NCI-H146 (cell line): ENCODE measurements at places on chromosomes 7 and 10.
A peak's percentile ranks its signal among the peaks of the same experiment; 100 is the strongest.

DNA sequence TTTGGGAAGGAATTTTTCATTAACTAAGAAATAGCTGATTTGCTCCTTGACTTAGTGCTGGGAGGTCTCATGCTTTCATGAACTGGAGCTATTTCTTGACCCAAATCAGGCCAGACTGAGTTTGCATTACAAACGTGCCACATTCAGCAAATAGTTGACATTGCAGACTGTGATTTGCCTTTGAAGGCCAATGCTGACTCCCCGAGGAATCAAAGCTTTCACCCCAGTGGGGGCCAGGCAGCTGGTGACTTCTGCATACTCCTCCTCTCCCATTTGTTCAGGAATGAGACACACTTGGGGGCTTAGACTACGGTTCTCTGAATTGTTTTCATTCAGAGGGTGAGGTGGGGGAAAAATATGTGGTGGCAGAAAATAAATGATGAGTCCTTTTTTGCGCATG is 111.0 kb upstream of the JAZF1 start:
- no peak for DNase-seq

DNA sequence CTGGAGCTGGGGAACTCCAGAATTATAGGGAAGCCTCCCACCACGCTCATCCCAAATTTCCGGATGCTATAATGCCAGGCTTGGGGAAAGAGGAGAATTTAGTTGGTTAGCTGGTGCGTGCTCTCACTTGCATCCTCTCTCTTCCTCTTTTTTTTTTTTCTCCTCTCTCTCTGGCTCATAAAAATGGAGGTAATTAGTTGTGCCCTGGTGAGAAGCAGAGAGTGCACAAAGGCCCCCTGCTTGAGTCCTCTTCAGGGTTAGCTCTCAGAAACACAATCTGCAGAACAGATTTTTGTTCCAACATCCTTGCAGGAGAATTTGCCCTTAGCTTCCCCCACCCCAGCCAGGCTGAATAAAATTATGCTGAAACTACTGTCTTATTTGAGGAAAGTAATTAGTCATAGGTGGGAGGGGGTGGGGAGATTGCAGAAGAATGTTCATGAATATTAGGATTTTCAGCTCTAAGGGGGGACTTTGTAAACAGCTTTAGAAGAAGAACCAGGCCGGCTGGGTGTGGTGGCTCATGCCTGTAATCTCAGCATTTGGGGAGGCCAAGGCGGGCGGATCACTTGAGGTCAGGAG is 7.6 kb downstream of the SERPINE1 start:
- DNase-seq = peak; percentile 73

DNA sequence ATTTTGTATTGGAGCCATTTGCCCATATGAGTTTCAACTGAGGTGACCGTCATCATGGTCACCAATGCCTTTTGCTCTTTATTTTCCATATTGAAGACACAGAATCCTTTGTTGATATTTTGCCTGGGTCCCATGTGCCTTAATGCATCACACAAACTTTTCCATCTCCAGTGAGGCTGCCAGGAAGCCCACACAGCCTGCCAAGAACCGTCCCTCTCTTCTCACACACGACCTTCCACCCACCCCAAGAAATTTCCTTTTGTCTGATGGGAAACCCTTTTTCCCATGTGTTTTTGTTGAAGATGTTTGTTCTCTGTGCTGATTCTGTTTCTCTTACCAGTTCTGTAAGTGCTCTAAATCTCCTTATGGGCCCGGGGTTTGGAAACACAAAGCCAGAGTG is 168.9 kb downstream of the CSTF2T start:
- no peak for DNase-seq

DNA sequence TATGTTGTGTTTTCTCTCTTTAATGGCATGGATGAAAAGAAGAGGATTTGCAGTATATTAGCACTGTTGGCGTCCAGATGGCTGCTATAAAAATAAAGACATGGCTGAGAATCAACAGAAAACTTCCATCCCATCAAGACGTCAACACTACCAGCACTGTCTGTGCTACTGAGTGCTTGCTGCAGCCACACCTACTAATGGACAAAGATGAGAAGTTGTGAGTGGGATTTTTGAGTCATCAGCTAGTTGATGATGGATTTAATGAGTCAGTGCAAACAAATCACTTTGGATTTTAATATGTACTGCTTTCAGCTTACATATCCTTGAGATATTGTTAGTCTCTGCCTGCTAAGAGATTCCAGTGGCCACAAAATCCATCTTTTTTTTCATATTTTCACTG is 631.0 kb upstream of the ANKRD30A start:
- no peak for DNase-seq

DNA sequence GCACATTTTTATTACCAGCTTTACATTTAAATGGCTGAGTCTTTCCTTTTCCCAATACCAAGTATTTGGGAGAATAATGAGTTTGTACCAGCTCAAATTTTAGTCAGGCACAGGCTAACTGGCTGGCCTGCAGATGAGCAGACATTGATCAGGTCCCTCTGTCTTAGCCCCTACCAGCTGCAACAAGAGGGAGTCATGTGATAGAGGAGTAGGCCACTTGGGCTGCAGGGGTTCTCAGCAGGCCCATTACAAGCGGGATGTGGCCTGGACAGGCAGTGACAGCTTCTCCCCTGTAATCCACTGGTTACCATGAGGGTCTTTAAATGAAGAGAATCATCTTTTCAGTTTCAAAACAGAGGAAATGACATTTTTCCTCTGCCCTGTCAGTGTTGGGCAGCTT is 283.6 kb downstream of the SUGCT start:
- DNase-seq = no peak

- DNase-seq = no peak
Measured at GRCh38 chr7:131381069-131381838, 53.6 kb downstream of the MKLN1 start.

DNA sequence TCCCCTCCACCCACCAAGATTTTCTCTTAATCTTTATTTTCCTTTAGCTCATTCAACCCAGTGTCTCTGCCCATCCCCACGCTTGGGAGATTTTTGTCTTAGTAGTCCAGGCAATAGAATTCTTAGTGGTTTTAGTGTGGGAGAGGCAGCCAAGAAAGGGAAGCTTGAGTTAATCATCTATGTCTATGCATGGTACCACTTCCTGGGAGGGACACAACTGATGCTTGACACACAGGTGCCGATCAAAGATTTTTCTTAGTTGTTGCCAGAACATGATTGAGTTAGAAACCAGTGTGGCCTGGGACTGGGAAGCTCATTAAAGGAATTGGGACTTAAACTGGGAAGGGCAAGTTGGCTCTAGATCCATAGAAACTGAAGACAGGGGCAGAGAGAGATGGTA is 3.1 kb downstream of the STRA8 start:
- DNase-seq = no peak

- no peak for DNase-seq
Measured at GRCh38 chr10:124362568-124362967, 56.2 kb downstream of the OAT start.

DNA sequence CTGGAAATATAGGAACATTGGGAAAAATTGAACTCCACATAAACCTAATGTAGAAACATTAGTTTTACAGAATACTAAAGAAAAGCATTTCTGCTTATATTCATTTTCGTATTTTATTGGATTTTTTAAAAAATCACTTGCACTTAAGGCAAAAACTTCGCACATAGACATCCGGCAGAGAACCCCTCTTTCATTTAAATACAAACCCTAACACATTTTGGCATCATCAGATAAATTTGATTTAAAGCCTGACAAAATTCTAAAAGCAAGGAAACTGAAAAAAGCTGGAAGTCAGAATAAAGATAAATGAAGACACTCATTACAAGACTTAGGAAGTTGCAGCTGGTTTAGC is 396 bp upstream of the EXOC4 start:
- DNase-seq = no peak

DNA sequence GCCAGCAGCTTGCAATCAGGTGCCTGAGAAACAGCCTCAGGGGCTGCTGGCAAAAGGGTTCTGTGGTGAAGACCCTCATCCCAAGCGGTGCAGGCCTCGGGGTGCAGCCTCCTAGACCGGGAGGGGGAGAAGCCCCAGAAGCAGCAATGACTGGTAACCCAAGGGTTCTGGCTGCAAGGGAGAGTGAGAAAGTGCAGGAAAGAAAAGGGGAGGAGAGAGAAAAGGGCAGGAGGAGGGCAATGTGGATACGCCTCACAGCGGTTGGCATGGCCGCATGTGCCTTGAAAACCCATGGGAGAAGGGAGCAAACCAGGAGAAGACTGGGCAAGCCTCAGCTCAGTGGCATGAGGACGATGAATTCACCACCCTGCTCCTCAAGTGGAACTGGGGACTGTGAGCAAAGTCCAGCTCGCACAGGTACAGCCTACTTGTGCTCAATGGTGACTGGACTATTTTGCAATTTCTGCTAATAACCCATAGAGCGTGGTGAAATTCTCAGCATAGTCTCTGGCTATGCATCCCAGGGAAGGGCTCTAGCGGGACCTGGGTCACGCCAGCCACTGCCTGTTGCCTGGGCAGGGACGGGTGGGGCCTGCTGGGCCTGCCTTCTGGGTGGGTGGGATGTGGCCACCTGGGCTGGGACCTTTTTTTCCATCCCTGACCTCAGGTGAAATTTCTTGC is 6.2 kb downstream of the CLRN3 start:
- no peak for DNase-seq

DNA sequence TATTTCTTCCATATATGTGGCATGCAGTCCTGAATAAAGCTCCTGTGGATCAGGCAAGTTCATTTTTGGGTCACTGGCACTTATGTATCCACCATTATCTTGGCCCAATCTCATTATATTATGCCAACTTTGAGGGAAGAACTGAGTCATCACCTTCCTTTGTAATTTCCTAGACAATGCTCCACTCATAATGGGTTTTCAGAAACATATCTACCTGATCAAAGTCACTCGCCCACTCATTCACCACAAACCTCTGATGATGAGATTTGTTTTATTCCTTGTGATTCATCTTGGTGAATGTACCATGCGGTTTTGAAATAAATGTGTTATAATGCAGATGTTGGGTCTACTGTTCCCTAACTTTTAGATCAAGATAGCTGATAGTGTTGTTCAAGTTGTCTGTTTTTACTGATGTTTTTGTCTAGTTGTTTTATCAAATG is 525.8 kb downstream of the KIF20B start:
- no peak for DNase-seq

DNA sequence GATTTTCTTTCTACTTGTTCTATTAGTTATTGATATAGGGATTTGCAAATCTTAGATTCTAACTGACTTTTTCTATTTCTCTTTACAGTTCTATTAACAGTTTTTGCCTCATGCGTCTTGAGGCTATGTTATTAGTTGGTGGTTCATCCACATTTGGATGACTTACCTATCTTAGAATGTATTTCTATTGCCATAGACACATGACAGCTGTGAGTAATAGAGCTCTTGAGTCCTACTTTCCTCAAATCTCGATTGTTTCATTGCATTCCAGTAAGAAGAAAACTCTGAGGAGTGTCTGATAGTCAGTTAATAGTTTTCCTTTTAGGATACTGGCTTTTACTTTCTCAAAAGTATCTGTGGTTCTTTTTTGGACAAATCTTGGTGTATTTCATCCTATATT is 241.4 kb upstream of the ZNF32 start:
- DNase-seq = no peak

GRCh38 chr10:21737106-21737505 is 203.1 kb downstream of the MLLT10 start:
- DNase-seq = no peak

GRCh38 chr10:46992803-46993561 is 81.8 kb downstream of the PTPN20 start:
- DNase-seq = no peak

- no peak for DNase-seq
Measured at GRCh38 chr10:101227429-101228152, 1.7 kb downstream of the LBX1 start.

DNA sequence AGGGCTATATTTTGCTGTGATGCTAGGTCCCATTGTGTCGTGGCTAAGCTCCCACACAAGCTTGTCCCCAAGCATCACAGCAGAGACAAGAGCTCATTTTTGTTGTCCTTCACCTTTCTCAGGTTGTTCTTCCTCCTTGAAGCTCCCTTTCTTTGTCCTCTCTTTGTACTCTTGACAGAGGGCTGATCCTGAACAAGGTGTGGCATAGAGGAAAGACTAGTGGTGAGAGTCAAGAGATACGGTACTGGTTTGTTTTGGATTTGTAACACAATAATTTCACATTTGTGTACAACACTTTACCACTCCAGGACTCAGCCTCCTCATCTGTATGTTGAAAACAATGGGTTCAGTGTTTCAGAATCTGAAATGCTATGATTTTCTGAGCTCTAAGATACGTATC is 41.0 kb downstream of the MAGI2 start:
- no peak for DNase-seq

- no peak for DNase-seq
Measured at GRCh38 chr10:89657302-89657701, 12.3 kb upstream of the PANK1 start.

DNA sequence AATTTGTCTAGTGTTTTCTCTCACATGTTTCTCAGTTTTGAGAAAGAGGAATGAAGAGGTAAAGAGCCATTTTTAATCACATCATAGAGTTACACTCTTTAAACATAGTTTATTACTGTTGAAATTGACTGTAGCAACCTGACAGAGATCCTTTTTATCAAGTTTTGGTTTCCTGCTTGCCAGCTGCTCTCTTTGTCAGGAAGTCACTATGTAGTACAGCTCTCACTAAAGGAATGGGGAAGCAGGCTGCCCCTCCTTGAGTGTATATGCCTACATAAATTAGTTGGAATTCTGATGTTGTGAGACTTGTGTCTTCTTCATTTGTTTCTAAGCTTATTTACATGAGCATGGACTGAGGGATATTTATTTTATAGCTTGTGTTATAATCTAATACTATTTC is 1274.0 kb upstream of the CELF2 start:
- DNase-seq = no peak

- no peak for DNase-seq
Measured at GRCh38 chr7:102093599-102094315, 192.9 kb upstream of the SH2B2 start.

DNA sequence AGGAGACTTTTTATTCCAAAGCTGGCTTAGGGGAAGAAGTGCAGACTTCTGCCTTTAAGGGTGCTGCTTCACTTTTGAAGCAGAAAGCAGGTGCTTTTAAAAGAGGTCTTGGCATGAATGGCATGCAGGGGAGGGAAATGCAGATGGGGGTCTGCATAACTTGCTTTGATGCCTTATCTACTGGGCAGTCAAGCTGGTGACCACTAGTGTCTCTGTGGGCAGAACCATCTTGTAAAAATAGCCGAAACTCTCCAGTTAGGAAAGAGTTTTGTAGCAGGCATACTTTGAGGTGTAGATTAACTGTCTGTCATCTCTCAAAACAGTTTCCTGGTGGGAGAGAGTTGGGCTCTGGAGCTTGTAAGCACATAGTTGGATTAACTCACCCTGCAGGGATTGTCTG is 9.9 kb upstream of the CTNNA3 start:
- DNase-seq = no peak
